ENCODE measurements at places on chromosomes 1 and 21. TPM values are rescaled to one million over a fixed set of nuclear protein-coding genes. Genes with fewer than 3 reads are reported as not detected.

DNA sequence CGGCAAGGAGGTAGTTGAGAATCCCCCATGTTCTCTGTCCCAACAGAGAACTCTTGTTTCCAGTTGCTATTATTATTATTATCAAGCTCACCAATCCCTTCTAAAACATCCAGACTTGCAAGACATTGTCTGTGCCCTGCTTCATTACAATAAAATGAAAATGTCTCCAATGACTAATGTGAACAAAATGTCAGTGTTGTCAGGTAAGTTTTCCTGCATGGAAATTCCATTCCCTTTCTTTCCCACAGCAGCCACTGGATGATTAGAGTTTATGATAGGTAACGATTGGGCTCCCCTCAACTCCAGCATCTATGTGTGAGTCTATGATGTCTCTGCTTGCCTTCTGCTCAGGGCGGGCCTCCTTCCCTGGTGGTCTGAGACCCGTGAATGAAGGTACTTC lies 8.9 kb upstream of the DYRK1A start:
- no peak for DNase-seq

Gene IGSF21
- 7.8 TPM for total RNA-seq

DNA sequence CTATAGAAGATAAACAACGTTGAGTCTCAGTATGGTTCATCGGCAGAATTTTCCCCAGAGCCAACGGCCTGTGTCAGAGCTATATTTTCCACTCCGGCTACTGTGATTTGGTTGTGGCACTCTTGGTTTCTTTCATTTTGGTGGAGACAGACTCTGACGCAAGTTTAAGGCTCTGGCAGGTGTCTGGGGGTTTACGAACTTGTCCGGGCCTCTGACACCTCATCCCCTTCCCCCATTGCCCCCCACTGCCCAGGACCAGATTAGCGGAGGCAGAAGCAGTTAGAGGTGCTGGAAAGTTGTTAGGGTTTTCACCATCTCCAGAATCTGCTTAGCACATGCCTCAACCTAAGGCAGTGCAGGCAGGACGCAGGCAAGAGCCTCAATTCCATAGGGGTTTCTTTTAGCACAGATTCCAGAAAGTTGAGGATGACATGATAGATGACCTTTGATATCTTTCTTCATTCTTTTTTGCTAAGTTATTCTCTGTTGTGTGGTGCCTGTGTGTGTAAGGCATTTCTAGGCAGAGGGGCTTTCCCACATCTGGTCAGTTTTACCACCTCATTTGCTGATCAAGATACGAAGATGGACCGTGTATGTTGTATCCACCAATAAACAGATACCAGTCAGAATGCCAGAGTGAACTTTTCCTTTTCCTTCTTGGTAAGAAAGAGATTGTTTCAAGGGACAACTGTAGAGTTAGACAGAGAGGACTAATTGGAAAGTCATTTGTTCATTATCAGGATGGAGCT lies 18.4 kb upstream of the IL10 start:
- no peak for DNase-seq

Gene FALEC
- total RNA-seq, result not detected

Gene NR1I3
- total RNA-seq, result not detected

DNA sequence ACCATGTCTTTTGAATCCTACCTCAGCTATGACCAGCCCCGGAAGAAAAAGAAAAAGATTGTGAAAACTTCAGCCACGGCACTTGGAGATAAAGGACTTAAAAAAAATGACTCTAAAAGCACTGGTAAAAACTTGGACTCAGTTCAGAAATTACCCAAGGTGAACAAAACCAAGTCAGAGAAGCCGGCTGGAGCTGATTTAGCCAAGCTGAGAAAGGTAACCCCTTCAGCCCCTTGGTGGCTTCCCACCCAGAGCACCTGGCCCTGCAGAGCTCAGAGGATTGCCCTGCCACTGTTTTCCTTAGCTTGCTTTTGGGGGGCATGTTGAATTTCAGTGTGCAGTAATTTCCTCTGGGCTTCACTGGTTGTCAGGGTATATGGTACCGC lies 8.5 kb downstream of the ELOA start:
- no peak for DNase-seq

DNA sequence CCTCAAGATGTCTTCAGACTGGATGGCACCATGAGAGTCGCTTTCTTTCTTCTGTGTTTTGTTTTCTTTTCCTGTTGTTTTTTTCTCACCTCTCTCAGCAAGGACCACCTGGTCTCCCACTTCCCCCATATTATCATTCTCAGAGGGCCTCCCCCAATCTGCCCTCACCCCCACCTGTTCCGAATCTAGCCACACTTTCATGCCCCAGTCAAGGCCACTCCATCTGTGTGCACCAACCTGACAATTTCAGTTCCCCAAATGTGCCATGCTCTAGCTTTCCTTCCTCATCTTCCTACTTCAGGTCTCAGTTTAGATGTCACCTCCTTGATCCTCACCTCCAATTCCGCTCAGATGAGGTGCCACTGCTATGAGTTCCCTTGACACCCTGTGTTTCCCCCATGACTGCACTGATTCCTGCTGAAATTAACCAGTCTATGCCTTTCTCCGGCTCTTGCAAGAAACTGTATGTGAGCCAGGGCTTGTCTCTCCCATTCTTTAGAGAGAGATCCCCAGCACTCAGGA lies 146.2 kb downstream of the PLPP3 start:
- DNase-seq, result no peak

DNA sequence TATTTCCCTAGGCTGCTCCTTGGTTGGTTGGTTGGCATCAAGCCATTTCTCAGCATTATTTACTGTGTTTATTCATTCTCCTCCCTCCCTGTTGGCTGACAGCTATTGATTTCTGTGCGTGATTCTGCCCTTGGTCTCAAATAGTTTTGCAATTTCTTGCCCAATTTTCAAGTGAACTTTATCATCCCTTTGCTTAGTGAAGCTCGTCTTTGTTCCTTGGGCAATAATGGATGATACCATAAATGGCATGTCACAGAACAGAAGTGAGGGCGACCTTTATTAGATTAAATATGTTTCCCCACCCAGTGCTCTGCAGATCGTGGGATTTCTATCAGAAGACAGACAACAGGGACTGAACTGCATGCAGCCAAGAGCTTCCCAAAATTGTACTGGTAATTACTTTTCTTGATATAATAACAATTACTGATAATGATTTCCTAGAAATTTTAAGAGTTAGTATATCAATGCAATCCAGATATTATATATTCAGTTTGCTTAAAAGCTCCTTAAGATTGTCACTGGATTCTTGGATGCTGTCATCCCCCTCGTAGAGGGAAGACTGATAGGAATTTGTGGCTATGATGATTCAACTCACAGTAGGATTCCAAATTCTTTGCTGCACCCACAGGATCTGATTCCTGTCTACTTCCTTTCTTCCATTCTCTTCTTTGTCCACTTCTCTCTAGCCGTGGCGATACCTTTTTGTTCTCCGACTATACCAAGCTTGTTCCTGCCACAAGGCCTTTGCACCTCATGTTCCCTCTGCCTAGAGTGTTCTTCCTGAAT lies 122.1 kb upstream of the KAZN start:
- DNase-seq, result no peak

- DNase-seq, result no peak
These were observed 42.4 kb downstream of the SKI start for GRCh38 chr1:2270260-2271100.

GRCh38 chr1:5828308-5828935 lies 163.8 kb downstream of the NPHP4 start:
- DNase-seq, result no peak

- no peak for DNase-seq
These were observed 49.0 kb upstream of the SCAF4 start for GRCh38 chr21:31780944-31781343.

Measured in omental fat pad (tissue), 4 donors.